ENCODE measurements at places on chromosomes 6 and 20.

DNA sequence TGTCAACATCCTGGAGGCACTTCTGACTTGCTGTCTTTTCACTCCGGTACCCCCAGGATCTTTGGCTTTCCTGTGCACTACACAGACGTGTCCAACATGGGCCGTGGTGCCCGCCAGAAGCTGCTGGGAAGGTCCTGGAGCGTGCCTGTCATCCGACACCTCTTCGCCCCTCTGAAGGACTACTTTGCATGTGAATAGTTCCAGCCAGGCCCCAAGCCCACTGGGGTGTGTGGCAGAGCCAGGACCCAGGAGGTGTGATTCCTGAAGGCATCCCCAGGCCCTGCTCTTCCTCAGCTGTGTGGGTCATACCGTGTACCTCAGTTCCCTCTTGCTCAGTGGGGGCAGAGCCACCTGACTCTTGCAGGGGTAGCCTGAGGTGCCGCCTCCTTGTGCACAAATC lies 12.0 kb upstream of the MAPRE1 start:
- DNase-seq = no peak

GRCh38 chr6:169205176-169206160 lies 48.2 kb downstream of the THBS2 start:
- DNase-seq = no peak

- DNase-seq = no peak
Observed at GRCh38 chr20:54040531-54040930, 29.9 kb downstream of the BCAS1 start.

DNA sequence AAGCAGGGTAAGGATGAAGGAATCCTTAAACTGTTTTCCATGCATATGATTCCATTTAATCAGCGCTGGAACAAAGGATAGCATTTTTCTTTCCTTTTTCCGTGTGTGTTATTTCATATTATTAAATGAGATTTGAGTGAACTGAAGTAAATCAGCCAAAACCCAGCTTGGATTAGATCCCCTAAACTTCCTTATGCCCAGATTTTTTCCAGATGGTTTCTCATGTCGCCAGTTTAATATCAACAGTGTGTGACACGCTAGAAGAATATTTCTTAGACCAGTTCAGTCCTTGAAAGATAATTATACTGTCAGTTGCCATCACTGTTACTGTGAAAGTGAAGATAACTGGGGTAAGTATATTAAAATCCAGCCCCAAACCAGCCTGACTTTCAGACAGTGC lies 1009.4 kb downstream of the KIF16B start:
- no peak for DNase-seq

DNA sequence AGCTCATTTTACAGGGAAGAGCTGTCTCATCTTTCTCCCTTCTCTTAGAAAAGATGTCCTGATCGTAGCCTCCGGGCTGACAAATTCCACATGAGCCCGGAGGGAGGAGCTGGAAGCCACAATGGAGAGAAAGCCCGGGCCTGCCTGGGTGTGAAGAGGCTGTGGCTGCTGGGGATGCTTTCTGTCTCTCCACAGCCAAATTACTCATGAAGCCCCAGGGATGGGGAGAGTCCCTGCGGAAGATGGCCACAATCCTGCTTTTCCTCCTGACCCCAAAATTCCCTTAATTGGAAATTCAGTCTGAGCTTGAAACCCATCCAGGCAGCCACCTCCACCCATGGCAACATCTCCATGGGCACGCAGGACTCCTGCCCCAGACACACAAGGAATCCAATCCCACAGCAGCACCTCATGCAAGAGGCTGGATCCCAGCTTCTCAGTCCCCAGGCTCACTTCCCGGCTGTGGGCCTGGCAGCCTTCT lies 32.4 kb downstream of the JPH2 start:
- no peak for DNase-seq

Data from stimulated activated CD4-positive, alpha-beta T cell treated with anti-CD3 and anti-CD28 coated beads, Interleukin-15, amount 100 ng/mL, for 24 hours (primary cell).